Nucleus accumbens (tissue), 56 donors: ENCODE measurements at places on chromosomes 6 and 20.

GRCh38 chr6:16624636-16625290 lies 136.5 kb downstream of the ATXN1 start:
- DNase-seq = no peak

DNA sequence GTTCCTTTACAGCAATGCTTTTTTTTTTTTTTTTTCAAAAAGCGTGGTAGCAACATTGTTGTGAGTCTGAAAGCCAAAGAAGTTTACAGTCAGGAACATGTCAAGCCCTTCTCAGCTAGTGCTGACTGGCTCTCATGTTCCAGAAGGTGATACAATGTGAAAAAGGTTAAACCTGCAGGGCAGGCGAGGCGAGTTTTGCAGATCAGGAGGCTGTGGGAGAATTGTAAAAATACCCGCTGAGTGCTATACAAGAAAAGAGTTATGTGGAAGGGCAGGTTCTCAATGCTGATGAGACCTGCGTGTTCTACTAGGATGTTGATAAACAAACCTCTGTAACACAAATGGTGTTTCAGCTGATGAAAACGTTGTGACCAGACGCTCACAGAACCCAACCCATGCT lies 30.9 kb upstream of the RPP40 start:
- no peak for DNase-seq

- DNase-seq = no peak
Measured at GRCh38 chr6:155985660-155986138, 530.1 kb upstream of the NOX3 start.

DNA sequence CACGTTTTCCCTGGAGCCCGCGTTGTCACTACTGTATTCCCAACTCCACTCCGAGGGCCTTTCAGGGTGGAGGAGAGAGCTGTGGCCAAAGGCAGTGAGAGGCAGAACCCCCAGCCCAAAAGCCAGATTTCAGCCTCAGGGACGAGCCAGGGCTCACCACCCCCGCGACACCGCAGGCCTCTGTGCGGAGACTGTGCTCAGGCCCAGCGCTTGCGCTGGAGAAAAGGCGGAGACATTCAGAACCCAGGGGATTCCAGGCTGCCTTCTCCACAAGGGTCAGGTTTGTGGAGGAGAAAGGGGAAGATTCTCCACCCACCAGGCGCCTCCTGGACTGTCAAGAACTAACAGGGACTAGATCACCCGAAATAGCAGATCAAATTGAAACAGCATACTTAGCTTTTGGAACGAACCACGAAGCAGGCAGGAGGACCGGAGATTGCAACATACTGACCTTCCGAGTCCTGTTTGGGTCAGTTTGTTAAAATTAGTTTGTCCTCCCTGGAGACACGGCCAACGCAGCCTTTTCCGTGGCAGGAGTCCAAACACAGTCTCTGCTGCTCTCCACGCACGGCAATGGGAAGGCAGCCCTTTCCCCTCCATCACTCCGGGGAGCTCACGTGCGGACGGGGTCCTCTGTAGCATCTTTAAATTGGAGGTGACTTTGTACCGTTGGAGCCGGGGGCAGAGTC lies 14.4 kb downstream of the DLL1 start:
- no peak for DNase-seq

- no peak for DNase-seq
Measured at GRCh38 chr20:10167040-10167439, 51.6 kb upstream of the SNAP25 start.

DNA sequence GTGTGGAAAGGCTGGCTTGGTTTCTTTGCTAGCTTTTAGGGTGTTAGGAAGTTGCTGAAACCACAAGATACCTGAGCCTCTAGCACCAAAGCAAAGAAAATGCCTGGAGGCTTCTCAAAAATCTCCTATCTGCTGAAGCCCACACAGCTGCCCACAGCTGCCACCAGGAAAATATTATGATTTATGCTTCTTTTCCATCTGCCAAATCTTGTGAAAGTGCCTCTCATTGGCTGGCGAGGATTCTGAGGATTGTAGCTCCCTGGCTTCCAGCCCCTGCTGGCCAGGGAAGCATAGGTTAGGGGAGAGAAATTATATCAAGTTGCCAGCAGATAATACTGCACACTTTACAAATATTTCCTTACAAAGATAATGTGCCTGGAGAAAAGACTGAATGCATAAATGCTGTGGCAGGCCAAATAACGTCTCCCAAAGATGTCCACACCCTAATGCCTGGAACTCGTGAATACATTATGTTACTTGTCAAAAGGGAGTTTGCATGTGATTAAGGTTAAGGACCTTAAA lies 98.4 kb downstream of the MRPL14 start:
- DNase-seq = no peak

GRCh38 chr20:48215536-48215935 lies 430.3 kb upstream of the SULF2 start:
- DNase-seq = no peak

- no peak for DNase-seq
Measured at GRCh38 chr6:124475176-124475575, 487.1 kb upstream of the RNF217 start.

DNA sequence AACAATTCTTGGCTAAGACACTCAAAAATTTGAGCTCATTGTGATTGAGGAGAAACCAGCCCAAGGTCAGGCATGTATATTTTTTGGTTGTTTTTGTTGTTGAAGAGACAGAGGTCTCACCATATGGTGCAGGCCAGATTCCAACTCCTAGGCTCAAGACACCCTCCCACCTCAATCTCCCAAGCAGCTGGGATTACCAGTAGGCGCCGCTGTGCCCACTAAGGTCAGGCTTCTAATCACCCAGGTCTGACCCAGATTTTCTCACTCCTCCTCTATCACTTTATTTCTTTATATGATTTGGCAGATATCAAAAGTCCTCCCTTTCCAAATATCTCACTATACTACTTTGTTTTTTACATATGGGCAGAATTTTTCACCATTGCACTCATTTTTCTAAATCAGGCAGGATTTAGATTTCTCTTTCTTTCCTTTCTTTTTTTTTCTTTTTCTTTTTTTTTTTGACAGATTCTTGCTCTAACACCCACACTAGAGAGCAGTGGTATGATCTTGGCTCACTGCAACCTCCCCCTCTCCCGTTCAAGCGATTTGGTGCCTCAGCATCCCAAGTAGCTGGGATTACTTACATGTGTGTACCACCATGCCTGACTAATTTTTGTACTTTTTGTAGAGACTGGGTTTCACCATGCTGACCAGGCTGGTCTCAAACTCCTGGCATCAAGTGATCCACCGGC lies 1.7 kb upstream of the C6orf141 start:
- DNase-seq = no peak

DNA sequence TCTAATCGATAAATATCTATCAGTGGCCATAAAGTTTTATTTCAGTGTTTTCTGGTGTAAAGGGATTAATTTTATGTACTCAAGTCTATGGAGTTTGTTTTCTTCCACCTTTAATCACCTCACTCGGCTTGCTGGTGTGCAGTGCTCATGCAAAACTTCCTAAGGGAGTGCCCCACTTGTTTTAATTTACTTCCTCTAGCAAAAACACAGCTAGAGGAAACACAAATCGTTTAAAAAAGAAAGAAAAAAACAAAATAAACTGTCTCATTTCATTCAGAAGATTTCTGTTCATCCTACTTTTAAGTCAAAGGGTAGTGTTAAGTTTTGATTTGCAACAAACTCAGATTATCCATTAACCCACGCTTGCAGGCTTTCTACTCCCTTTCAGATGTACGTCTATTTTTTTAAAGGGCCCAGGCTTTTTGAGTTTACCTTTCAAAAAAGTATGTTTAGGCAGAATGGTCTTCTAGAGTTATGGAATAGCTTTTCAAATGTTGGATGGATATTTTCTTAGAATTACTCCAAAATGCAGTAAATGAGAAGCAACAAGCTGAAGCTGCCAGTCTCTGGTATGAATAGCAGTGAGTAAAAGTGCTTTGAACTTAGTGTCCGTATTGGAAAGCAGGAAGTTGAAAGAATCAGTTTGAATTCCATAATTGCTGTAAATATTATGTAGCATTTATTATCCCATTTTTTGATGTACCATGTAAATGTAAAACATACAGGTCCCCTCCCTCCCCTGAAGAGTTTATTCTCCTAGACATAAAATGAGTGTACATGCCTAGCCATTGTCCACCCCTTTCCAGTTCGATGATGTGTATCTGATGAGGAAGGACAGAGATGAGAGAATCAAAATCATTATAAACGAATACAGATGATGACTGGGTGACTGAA lies 113.3 kb downstream of the SLC16A10 start:
- no peak for DNase-seq

- DNase-seq = no peak
Measured at GRCh38 chr6:72559555-72559954, 62.3 kb upstream of the KCNQ5 start.

GRCh38 chr6:74181471-74181870 lies 485.5 kb downstream of the CD109 start:
- no peak for DNase-seq

DNA sequence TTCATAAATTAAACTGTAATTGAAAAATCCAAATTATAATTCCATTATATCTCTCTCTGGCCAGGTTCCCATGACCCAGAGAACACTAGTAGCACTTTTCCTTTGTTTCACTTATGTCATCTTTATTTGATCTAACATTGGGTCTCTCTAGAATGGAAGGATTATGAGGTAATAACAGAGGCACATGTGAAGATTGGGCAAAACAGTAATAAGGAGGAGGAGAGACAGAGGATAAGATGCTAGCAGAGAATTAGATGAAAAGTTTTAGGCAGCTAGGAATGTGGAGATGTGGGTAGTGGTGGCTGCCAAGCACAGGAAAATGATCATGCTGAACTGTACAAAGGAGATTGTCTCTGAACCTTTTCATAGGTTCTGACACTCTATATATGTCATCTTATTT lies 3.3 kb downstream of the TAB2 start:
- no peak for DNase-seq

DNA sequence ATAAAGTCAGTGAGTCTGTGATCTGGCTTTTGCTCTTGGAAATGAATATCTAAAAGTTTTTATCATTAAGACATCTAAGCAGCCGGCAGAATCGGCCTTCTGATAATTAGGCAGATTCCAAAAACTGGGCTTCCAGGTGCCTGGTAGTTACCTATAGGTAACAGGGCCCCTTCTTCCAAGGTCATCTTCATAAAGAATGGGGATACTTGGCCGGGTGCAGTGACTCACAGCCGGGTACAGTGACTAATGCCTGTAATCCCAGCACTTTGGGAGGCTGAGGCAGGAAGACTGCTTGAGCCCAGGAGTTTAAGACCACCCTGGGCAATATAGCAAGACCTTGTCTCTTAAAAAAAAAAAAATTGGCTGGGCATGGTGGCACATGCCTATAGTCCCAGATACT lies 12.9 kb upstream of the RBL1 start:
- no peak for DNase-seq

DNA sequence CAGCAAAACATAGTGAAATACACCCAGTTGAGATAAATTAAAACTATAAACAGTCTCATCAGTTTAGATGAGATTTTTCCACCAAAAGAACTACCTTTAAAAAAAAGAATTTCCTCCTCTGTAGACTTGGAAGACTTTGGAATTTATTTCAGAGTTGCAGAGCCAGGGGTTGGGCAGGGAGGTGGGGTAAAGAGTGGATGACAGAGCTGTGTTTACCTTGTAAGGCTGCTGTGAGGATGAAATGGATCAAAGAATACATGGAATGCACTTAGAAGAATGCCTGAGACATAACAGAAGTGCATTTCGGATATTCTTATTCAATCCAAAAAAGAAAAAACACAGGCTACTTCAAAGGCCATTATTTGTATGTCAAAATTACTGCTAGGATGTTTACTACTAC lies 6.4 kb upstream of the LY86 start:
- DNase-seq = no peak

GRCh38 chr20:49699200-49699992 lies 14.3 kb downstream of the B4GALT5 start:
- no peak for DNase-seq

- no peak for DNase-seq
Measured at GRCh38 chr20:36991703-36992102, 40.2 kb upstream of the SAMHD1 start.

DNA sequence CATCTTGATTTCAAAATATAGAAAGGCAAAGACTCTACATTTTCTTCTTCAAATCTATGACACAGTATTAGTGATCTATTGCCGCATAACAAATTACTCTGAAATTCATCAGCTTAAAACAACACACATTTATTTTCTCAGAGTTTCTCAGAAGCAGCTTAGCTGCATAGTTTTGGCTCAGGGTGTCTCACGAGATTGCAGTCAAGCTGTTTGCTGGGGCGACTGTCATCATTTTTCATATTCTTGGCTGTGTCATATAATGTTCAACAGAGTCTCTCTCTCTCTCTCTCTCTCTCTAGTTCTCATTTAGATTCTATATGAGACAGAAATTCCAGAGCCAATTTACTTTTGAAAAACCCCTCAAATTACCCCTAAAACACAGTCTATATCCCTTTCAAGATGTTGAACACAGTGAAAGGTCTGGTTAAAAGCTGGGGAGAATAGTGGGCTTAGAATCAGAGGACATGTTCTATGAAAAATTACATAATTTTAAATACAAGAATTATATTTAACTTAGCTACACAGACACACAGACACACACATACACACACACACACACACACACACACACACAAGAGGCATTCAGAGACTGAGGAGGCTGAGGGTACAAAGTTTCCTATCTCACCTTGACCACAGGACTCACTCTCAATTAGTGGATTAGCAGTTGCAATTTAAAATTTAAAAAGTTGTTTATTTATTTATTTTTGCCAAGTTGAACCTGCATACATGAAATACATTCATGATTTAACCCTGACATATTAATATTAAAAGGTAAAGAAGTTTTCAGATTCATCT lies 86.7 kb downstream of the MKKS start:
- no peak for DNase-seq

DNA sequence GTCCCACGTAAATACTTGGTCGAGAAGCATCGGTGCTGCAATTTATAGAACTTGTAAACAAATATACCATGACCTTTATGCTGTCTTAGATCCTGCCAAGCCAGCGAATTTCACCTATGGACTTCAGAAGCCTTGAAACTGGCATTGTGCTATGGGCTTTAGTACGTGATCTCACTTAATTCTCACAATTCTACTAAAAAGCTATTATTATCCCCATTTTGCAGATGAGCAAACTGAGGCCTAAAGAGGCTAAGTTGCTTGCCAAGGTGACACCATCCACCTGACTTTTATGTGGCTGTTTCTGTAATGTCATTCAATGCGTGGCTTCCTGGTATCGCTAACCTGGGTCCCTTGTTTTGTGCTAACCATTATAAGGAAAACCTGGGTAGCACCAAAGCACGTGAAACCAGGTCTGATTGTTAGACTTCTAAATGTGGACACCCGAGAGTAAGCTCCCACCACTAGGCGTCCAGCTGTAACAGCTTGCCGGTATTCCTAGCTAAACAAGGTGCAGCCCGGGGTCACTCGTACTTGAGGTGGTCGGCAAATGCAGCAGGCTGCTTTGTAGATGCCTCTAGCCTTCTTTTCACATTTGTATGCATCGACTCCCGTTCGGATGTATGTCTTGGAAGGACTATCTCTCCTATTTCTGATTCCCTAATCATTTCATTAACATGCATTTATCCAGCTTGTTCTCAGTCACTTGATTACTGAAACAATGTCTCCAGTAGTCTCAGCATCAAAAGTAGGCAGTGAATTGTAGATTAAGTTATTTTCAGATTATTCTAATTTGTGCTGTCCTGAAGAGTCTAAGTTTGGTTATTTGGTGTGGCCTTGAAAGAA lies 1.1 kb downstream of the SYNJ2 start:
- no peak for DNase-seq
